Astrocyte of the spinal cord (primary cell): ENCODE measurements at places on chromosomes 5 and 9.

DNA sequence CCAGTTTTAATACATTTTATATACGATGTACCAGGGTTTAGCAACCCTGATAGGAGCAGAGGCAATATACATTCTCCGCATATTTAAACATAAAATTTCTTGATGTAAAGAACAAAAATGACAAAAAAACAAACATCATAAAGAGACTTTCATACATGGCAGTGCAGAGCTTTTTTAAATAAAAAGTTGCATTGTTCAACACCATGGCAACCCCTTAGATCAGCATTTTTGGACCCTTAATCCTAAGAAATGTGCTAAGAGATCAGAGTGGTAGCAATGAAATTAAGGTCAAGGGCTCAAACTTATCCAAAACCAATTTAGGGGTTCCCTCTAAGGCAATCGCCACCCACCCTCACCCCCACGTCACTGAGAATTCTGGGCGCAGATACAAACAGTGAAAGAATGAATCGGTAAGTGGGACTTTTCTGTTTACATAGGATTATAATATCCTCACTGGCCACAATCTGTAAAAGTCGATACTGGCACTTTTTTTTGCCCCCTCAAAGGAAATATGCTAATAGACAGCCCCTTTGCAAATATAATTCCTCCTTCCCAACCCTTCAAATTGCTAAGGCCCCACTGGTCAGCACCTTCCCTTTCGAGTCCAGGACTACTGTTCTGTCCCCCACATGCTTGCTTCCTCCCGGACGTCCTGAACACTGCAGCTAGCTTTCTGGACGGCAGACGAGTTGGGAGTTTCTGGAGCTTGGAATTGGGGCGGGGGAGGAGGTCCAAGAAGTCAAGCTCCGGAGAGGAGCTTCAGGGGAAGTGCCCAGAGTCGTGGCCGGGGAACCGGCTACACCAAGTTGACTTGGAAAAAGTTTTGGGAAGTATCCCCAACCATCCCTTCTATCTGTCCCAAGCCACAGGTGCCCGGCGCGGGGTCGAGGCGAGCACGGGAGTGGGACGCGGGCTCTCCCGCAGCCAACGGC is 2.2 kb downstream of the GAS1 start:
- peak; percentile 27 for DNase-seq

DNA sequence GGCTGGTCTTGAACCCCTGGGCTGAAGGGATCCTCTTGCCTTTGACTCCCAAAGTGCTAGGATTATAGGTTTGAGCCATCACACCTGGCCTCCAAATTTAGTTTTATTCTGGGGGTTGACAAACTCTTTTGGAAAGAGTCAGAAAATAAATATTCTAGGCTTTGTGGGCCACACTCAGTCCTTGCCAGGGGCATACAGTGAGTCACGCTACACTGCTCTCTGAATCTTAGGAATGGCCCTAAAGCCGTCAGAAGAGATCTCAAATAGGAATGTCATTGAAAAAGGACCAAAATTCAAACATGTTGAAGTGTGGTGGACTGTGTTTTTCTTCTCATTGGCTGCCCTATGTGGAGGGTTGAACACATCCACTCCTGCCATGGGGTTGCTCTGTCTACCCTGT is 127.7 kb upstream of the BASP1 start:
- no peak for DNase-seq

GRCh38 chr5:115627295-115627865 is 1.5 kb upstream of the TMED7 start:
- DNase-seq = no peak

DNA sequence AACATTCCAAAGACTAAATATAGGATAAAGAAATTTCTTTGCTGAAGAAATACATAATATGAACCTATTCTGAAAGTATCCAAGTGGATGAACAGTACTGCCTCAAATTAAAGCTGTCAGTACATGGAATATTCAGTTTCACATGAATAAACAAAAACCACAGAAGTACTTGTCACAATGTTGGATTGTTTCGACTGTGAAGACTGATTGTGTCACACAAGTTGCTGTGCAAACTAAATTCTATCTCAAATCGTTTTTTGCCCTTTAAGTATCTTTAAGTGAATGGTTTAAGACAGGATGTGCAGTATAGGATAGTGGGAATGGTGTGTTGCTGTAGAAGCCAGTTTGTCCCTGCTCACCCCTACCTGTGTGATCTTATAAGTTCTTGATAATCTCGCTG is 137.4 kb upstream of the OTULINL start:
- no peak for DNase-seq

DNA sequence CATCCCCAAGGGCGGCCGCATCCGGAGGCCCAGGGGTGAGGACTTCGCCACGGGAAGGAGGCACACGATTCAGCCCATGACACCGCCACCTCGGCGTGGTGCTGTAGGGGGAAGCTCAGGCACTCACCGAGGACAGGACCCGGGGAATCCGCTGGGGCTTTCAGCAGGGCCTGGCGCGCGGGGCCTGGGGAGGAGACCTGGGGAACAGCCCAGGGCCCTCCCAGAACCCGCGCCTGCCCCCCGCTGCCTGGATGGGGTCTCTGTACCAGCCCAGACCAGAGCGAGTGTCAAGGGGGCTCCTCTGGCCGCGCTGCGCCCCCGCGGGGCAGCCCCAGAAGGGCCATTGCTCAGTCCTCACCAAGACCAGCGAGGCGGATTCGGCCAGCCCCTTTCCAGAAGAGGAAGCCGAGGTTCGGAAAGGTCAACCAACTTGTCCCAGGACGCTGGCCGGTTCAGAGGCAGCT is 12.8 kb downstream of the COL23A1 start:
- no peak for DNase-seq

DNA sequence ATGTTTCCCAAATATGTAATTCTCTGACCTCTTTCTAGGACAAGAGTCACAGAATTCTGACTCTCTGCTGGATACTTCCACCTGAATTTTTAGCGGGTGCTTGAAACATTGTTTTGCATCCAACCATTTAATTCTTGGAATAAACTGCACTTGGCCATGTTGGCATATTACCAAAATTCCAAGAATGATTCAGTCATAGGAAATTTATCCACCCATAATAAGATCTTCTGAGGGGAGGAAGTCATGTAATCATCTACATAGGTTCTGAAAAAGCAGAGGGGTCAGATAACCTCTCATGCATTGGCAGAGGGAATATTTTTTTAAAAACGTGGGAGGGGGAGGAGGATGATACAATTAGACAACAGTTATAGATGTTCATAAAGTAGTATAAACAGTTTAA is 156.9 kb downstream of the PAM start:
- peak; percentile 73 for DNase-seq

GRCh38 chr5:115289104-115289503 is 7.3 kb downstream of the CCDC112 start:
- no peak for DNase-seq

DNA sequence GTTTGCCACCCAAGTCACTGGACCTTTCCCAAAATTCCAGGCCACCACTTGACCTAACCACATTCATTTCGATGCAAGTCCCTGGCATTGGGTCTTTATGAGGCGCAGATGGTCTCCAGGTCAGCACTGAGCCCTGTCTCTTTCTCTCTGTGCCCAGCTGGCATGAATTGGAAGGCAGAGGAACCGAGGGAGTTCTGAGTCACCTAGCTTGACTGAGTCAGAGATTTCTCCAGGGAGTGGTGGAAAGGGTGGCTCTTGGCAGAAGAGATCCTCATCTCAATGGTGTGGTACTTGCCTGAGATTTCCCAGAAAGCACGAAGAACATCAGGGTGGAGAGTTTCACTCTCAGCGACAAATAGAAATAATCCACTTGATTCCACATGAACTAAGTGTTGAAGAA is 43.8 kb downstream of the WDR36 start:
- peak; percentile 35 for DNase-seq

- no peak for DNase-seq
Measured at GRCh38 chr5:129103397-129103796, 8.8 kb downstream of the ISOC1 start.
